Astrocyte (in vitro differentiated cells and primary cell): ENCODE measurements at places on chromosomes 2 and 18.

DNA sequence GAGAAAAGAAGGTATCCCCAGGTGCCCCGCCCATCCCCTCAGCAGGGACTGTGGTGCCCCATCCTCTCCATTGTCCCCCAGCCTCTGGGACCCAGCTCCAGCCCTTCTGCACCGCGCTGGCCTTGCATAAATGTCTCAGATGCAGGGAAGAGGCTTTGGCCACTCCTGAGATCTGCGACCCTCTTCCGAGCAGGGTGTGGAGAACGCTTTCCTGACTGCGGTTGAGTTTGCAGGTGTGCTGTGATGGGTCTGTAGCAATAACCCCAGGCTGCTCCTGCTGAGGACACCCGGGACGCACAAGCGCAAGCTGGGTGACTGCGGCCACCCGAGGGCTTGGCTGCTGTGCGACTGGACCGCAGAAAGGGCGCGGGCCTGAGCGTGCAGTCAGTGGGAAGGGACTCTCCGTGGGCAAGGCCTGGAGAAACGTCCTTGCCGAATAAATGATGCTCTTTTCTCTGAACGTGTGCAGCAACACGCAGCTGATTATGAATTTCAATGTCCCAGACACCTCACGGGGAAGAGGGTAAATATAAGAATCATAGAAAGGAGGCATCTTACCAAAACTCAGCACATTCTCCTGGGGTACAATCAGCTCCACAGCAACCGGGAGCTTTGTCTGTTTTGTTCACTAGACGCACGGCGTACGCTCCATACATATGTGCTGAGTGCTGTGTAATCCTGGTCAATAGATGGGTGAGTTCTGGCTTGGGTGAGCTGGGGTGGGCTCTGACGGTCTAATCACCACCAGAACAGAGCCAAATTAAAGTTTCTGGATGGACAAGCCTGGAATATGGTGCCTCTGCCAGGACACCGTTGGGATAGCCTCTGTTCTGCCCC lies 67.5 kb upstream of the ZNF516 start:
- H3K27me3 ChIP-seq: no peaks in the 10 kb centered on the region
- no peak overlapping the region for H3K27ac ChIP-seq
- no peaks in the 10 kb centered on the region for H3K36me3 ChIP-seq
- DNase-seq: no peak

- H3K4me3 ChIP-seq: no peak overlapping the region
- no peak overlapping the region for H3K27ac ChIP-seq
- no peaks in the 10 kb centered on the region for H3K36me3 ChIP-seq
- no peaks in the 10 kb centered on the region for H3K4me1 ChIP-seq
- DNase-seq: no peak
Measured at GRCh38 chr2:232871418-232871834, 1.4 kb downstream of the SNORC start.

DNA sequence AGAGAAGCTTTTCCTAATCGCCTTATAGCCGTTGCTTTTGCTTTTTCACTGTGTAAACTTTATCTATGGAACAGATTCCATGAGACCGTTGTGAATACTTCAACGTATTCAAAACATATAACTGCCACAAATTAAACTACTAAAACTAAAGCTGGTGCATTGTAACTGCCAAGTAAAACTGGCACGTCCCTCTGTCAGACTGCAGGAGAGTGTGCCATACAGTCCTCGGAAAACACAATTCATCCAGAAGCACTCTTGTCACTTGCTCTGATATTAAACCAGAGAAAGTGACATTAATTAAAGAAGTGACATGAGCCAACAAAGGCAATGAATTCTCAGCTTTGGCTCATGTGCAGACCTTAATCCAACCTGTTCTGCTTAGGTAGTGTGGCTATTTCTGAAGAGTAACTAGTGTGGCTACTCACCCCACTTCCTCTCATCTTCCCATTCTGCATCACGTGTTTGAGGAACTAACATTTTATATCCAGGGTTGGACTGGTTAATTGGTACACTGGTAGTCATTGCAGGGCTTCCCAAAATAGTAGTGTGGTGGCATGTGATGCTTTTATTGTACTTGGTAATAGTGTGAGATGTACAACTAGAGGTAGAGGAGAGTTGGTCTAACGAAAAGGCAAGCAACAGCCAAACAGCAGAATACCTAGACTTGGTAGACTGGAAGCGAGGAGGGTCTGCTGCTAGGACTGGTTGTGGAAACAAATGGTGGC lies 9.7 kb downstream of the VRK2 start:
- peaks cover 3% of the 10 kb centered on the region for H3K36me3 ChIP-seq
- H3K27me3 ChIP-seq: no peaks in the 10 kb centered on the region
- no peak overlapping the region for H3K27ac ChIP-seq
- H3K4me3 ChIP-seq: no peak overlapping the region
- H3K4me1 ChIP-seq: no peaks in the 10 kb centered on the region

- no peaks in the 10 kb centered on the region for H3K36me3 ChIP-seq
- no peaks in the 10 kb centered on the region for H3K27me3 ChIP-seq
- H3K27ac ChIP-seq: peak overlapping the region; percentile 96
- peaks cover 85% of the 10 kb centered on the region for H3K4me1 ChIP-seq
- H3K4me3 ChIP-seq: peak overlapping the region; percentile 12
Measured at GRCh38 chr2:207254591-207255464, 89.1 kb upstream of the KLF7 start.

- H3K27me3 ChIP-seq: no peaks in the 10 kb centered on the region
- no peaks in the 10 kb centered on the region for H3K36me3 ChIP-seq
- no peak overlapping the region for H3K4me3 ChIP-seq
- no peak for DNase-seq
- no peak overlapping the region for H3K27ac ChIP-seq
Measured at GRCh38 chr2:202109139-202109736, 36.2 kb downstream of the KIAA2012 start.

GRCh38 chr2:200039724-200040650 lies 84.6 kb downstream of the MAIP1 start:
- no peak overlapping the region for H3K4me3 ChIP-seq
- no peaks in the 10 kb centered on the region for H3K27me3 ChIP-seq
- no peaks in the 10 kb centered on the region for H3K36me3 ChIP-seq
- peaks cover 5% of the 10 kb centered on the region for H3K4me1 ChIP-seq

- H3K36me3 ChIP-seq: no peaks in the 10 kb centered on the region
- H3K27ac ChIP-seq: peak overlapping the region; percentile 76
Measured at GRCh38 chr2:55133467-55134315, 83.4 kb upstream of the RTN4 start.

DNA sequence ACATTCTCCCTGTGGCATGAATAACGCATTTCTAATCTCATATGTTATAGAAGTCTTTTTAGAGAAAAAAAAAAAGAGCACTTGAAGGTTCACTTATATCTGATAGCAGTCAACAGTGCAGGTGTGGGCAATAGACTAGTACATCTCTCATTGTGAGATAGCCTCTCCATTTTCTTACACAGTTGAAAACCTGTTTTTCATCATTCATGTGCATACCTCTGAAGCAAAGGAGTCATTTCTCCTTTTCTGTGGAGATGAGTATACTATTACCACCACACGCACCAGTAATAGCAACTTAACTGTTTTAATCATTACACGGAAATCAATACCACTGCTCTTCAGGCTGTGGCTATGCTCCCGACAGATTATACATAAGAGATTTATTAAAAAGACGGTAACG lies 1653.3 kb upstream of the TMEFF2 start:
- H3K4me1 ChIP-seq: peaks cover 7% of the 10 kb centered on the region
- no peaks in the 10 kb centered on the region for H3K36me3 ChIP-seq
- H3K27me3 ChIP-seq: no peaks in the 10 kb centered on the region
- DNase-seq: no peak
- no peak overlapping the region for H3K27ac ChIP-seq

- H3K27ac ChIP-seq: peak overlapping the region; percentile 96
- H3K4me3 ChIP-seq: no peak overlapping the region
- DNase-seq: peak; percentile 45
- H3K4me1 ChIP-seq: peaks cover 58% of the 10 kb centered on the region
- no peaks in the 10 kb centered on the region for H3K36me3 ChIP-seq
- no peaks in the 10 kb centered on the region for H3K27me3 ChIP-seq
Measured at GRCh38 chr2:203685789-203686420, 20.5 kb upstream of the CD28 start.

DNA sequence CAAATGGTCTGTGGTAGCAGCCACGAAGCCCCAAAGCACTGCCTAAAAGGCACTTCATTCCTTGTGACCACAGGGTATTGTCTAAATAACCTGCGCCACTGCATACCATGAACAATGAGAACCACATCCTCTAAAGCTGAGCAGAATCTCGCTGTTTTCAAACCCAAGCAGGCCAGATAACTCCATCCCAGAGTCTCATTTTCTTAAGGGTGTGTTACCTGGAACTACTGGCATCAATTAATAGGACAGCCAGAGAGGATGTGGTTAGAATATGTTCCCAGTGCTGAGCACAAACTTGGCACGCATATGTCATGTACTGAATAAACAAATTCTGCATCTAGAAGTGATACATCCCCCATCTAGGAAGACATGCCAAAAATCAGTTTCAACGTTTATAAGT lies 13.0 kb downstream of the VPS4B start:
- peaks cover 10% of the 10 kb centered on the region for H3K4me1 ChIP-seq
- no peak overlapping the region for H3K4me3 ChIP-seq

GRCh38 chr2:163600801-163601200 lies 135.0 kb downstream of the FIGN start:
- DNase-seq: no peak
- peaks cover 20% of the 10 kb centered on the region for H3K4me1 ChIP-seq
- H3K36me3 ChIP-seq: no peaks in the 10 kb centered on the region

DNA sequence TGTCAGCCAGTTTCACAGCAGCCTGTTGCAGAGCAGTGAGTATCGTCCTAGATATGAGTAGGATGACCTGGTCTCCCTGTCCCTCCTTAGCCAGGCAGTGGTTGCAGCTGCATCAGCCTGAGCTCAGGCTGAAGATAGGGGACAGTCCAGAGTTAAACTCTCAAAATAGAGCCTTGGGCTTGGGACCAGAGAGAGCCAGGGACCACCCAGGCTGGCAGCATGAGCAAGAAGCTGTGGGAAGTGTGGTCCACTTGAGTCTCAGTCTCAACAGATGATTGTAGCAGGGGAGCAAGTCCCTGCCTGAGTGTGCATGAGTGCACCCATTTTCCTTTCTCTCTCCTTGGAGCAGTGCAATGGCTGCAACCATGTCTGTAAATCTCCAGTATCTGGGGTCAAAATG lies 38.0 kb upstream of the TACR1 start:
- H3K27me3 ChIP-seq: no peaks in the 10 kb centered on the region
- peaks cover 10% of the 10 kb centered on the region for H3K4me1 ChIP-seq
- no peaks in the 10 kb centered on the region for H3K36me3 ChIP-seq
- DNase-seq: no peak

GRCh38 chr2:28868611-28869010 lies 1.5 kb downstream of the TRMT61B start:
- H3K36me3 ChIP-seq: no peaks in the 10 kb centered on the region
- peaks cover 9% of the 10 kb centered on the region for H3K4me1 ChIP-seq
- no peaks in the 10 kb centered on the region for H3K27me3 ChIP-seq
- H3K27ac ChIP-seq: no peak overlapping the region
- peak overlapping the region; percentile 95 for H3K4me3 ChIP-seq

DNA sequence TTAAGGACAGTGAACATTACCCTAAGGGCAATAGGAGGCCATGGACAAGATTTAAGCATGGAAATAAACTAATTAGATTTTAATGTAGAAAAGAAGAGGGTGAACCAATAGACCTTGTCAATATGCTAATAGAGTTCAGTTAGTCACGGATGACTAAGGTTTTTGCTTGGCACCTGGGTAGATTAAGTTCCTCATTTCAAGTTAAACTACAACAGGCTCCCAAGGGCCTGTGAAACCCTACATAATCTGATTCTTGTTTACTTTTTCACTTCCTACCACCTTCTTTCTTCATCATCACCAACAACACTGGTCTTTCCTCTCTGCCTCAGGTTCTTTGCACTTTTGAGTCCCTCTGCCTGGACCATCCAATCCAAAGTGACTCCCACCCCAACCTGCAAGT lies 14.8 kb downstream of the SP110 start:
- no peaks in the 10 kb centered on the region for H3K4me1 ChIP-seq
- no peaks in the 10 kb centered on the region for H3K27me3 ChIP-seq
- no peak overlapping the region for H3K4me3 ChIP-seq

DNA sequence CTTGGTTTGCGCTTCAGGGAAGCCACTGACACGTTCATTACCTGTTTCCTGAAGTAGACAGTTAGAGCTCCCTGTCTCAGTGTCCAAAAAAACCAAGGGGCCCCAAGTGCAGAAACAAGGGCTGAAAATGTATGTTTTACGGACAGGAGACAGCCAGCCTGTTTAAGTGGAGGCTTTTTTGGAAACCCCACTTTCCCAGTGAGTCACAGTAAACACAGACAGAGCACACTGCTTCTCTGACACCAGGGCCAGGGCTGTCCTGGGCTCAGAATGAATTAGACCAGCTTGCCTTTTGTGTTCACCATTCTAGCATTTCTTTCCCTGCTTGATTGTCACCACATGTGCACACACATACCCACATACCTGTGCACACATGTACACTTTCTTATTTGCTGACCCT lies 128.6 kb downstream of the SH3RF3 start:
- no peak overlapping the region for H3K27ac ChIP-seq
- DNase-seq: peak; percentile 18
- H3K27me3 ChIP-seq: peaks cover 7% of the 10 kb centered on the region
- H3K4me1 ChIP-seq: no peaks in the 10 kb centered on the region

DNA sequence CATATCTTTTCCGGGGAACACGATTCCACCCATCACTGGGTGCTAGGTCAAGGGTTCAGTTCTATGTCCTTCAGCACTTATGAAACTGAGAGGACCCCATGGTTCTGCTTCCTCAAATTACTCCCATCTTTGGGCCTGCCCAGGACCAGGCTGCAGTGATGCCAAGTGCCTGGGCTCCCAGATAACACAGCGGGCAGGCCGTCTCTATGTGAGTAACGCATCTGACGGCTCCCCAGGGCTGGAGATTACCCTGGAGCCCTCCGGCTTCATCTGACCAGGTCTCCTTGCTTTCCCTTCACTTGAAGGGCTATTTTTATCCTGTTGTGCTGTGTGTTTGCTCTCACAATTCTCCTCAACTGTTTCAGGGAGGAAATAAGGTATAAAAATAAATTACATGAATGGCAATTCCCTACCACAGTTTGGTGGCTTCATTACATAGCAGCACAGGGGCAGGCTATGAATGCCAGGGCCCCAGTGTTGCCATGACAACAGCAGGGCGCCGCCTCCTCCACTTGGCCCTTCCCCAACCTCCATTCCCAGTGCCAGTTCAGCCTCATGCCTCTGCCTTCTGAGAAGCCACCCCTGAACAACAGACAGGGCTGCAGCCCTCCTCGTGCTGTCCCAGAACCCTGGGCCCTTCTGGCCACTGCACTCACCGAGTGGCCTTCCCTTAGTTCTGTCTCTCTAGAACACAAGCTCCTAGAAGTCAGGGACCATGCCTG lies 25.4 kb upstream of the TMEM131 start:
- no peaks in the 10 kb centered on the region for H3K36me3 ChIP-seq
- H3K4me1 ChIP-seq: no peaks in the 10 kb centered on the region
- H3K4me3 ChIP-seq: no peak overlapping the region

- H3K4me3 ChIP-seq: no peak overlapping the region
- peaks cover 61% of the 10 kb centered on the region for H3K36me3 ChIP-seq
Measured at GRCh38 chr18:45920367-45920766, 46.8 kb downstream of the EPG5 start.

DNA sequence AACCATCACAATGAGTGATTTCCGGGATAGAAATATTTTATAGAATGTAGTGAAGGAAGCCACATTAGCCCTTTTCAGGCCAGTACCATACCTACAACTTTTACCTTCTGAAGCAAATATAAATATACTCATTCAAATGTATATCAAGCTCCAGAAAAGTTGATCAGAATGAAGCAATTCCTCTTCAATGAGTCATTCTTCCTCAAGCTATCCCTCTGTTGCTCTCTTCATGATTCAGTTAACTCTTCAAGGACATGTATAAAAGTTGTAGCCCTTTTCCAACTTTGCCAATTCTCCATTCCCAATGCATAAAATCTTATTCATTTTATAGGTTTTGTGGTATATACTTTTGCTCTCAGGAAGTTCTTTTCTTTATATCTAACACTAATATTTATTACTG lies 242.1 kb upstream of the RGPD4 start:
- H3K27ac ChIP-seq: no peak overlapping the region
- H3K27me3 ChIP-seq: no peaks in the 10 kb centered on the region
- H3K4me1 ChIP-seq: peaks cover 6% of the 10 kb centered on the region
- H3K36me3 ChIP-seq: no peaks in the 10 kb centered on the region
